ENCODE measurements at places on chromosomes 16 and 17. TPM values are rescaled to one million over a fixed set of nuclear protein-coding genes. Genes with fewer than 3 reads are reported as not detected.
A peak's percentile ranks its signal among the peaks of the same experiment; 100 is the strongest.

DNA sequence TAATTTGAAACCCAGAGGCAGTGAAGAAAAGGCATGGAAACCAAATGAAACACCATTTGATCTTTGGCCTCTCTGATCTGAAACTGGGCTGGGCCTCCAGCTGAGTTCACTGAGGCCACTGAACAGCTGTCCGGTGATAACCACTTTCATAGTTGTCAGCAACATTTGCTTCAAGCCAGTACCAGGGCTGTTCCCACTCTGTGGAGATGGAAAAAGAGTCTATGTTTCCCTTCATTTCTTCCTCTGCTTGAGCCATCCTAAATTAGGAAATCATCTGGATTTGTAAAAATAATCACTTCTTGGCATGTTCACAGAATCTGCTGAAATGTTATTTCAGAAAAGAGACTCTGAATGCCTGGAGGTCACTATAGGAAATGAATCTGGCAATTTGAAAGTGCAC is 119.3 kb downstream of the STX8 start:
- peaks cover 9% of the 10 kb centered on the region for H3K4me1 ChIP-seq
- no peaks in the 10 kb centered on the region for H3K27me3 ChIP-seq
- no peak overlapping the region for H3K4me3 ChIP-seq
- DNase-seq = no peak

DNA sequence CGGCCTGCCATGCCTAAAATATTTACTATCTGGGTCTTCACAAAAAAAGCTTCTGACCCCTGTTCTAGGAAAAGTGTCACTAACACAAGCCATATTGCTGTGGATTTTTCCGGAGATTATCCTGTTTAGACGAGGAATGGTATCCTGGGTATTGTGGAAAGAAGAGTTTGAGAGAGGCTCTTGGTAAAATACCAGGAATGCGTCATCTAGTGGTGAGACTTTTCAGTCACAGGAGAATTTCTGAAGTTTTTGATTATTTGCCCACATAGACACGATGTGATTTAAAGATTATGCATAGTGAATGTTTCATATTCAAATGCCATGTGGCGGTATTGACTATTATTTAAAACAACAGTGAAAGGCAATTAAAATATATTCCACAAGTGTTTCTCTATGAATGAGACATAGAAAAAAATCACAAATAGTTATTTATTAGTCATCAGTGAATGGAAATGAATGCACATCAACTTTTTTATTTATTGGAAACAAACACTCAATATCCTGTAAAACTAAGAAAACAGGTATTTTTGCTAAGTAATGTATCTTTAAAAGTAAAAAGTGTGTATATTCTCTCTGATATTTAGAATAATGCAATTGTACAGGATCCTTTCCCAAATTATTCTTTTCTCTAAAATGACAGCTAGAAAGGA is 7.8 kb downstream of the KRT28 start:
- H3K4me1 ChIP-seq = no peaks in the 10 kb centered on the region
- H3K27ac ChIP-seq = no peak overlapping the region
- peaks cover 18% of the 10 kb centered on the region for H3K27me3 ChIP-seq

FBXL19 gene
- 46.4 TPM for total RNA-seq

- no peaks in the 10 kb centered on the region for H3K36me3 ChIP-seq
- H3K27ac ChIP-seq = no peak overlapping the region
- H3K4me1 ChIP-seq = peaks cover 13% of the 10 kb centered on the region
- DNase-seq = no peak
These were observed 47.8 kb downstream of the MEOX1 start for GRCh38 chr17:43613917-43614316.

- no peaks in the 10 kb centered on the region for H3K27me3 ChIP-seq
- peaks cover 3% of the 10 kb centered on the region for H3K36me3 ChIP-seq
- DNase-seq = no peak
- H3K4me1 ChIP-seq = no peaks in the 10 kb centered on the region
- H3K4me3 ChIP-seq = no peak overlapping the region
These were observed 112.5 kb upstream of the CHMP6 start for GRCh38 chr17:80878876-80879722.

DNA sequence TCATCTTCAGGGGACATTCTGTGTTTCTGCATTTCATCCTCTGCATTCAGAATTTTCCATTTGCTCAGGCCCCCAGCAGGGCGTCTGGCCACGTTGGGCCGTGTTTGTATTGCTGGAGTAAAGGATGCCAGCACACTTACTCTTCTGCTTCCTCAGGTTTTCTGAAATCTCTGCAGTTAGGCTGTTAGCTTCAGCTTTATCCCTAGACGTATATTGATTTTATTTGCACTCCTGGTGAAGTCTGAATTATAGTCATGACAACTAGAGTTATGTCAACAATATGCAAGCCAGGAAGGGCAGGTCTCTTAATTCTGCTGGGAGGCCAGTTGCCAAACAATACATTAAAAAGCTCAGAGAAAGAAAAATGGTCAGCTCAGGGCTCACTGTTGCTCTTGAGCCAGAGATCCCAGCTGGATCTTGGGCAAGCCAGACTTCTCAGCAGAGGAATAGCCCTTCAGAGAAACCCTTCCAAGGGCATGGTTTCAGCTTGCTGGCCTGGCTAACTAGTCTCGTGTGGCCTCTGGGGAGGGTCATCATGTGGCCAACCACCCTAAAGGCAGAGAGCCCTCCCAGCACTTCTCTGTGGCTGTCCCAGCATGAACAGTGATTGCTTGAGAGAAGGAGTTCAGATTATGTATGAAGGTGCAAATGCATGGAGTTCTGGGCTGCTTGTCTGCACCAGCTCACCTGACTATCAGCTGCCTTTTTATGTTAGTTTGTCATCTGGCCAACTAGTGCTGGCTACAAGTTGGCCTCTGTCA is 110.2 kb upstream of the CACNG5 start:
- peaks cover 30% of the 10 kb centered on the region for H3K4me1 ChIP-seq
- no peak for DNase-seq
- H3K27me3 ChIP-seq = no peaks in the 10 kb centered on the region
- H3K36me3 ChIP-seq = no peaks in the 10 kb centered on the region

DNA sequence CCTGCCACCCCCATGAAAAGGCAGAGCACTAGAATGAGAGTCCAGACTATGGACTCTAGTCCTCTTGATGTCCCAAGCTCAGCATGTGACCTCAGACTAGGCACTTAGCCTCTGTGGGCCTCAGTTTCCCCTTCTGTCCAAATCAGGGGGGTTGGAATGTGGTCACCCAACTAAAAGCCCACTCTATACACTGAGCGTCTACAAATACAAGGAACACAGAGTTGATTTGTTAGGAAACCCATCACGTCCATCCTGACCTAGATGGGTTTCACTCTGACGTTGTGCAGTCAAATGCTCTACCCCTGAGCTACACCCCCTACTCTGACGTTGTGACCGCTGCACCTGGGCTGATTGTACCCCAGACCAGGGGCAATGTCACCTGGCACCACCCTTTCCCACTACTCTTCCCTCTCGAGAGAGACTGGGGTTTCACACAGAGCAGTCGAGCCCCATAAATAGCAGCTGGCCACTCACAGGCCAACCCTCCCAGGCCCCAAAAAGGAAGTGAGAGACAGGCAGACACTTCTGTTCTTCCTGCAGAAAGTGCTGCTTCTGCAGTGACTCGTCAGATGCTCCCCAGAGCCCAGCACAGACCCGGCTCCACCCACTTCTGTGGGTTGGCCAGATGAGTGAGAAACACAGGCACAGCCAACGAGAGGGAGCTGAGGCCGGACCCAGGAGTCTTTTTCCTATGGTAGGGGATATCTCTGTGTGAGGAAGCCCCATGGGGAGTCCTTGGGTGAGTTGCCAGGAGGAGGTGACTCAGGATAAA is 16.1 kb upstream of the TNFRSF13B start:
- no peaks in the 10 kb centered on the region for H3K36me3 ChIP-seq
- H3K27me3 ChIP-seq = peaks cover 10% of the 10 kb centered on the region
- H3K4me3 ChIP-seq = no peak overlapping the region
- H3K27ac ChIP-seq = no peak overlapping the region
- no peak for DNase-seq

DNA sequence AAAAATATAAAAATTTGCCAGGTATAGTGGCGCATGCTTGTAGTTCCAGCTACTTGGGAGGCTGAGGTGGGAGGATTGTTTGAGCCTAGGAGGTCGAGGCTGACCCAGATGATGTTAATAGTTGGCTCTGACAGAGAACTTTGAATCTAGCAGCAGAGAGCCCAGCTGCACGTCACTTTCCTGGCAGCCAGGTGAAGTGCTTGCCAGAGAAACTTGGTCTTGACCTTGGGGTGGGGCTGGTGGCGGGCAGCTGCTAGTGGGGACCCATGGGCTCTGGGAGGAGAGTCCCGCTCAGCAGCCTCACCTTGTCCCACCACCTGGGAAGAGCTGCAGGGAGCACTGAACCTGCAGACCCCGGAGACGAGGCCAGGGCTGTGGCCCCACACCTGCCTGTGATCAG is 3.1 kb upstream of the C16orf74 start:
- no peaks in the 10 kb centered on the region for H3K36me3 ChIP-seq
- H3K4me1 ChIP-seq = peaks cover 12% of the 10 kb centered on the region
- DNase-seq = no peak
- no peak overlapping the region for H3K4me3 ChIP-seq
- no peak overlapping the region for H3K27ac ChIP-seq
- peaks cover 40% of the 10 kb centered on the region for H3K27me3 ChIP-seq

GRCh38 chr17:17935321-17936271 is 36.6 kb downstream of the TOM1L2 start:
- H3K4me3 ChIP-seq = no peak overlapping the region
- H3K27ac ChIP-seq = peak overlapping the region; percentile 85
- DNase-seq = no peak
- peaks cover 74% of the 10 kb centered on the region for H3K4me1 ChIP-seq
- H3K27me3 ChIP-seq = no peaks in the 10 kb centered on the region

DNA sequence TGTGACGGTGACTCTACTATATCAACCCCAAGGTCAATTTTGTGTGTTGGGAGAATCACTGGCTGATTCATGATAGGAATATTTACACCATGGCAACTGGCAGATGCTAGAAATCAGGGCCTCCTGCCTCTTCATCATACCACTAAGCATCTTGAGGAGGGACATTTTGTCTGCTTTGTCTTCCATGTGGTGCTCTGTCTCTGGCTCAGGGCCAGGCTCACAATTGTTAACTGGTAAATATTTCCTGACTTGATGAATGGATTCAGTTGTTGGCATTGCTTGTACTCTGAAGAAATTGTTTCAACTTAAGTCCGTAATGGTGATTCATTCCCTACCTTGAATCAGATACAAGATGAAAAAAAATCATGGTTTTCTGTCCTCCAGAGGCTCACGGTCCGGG is 292.7 kb downstream of the HAPSTR1 start:
- no peaks in the 10 kb centered on the region for H3K36me3 ChIP-seq
- H3K27ac ChIP-seq = no peak overlapping the region
- no peaks in the 10 kb centered on the region for H3K4me1 ChIP-seq
- peaks cover 22% of the 10 kb centered on the region for H3K27me3 ChIP-seq

TLCD2 gene
- 4.3 TPM for total RNA-seq

GRCh38 chr16:79698341-79698753 is 97.8 kb upstream of the MAF start:
- no peaks in the 10 kb centered on the region for H3K36me3 ChIP-seq
- no peak overlapping the region for H3K27ac ChIP-seq
- H3K4me1 ChIP-seq = no peaks in the 10 kb centered on the region
- H3K27me3 ChIP-seq = no peaks in the 10 kb centered on the region
- H3K4me3 ChIP-seq = no peak overlapping the region

- H3K4me1 ChIP-seq = peaks cover 11% of the 10 kb centered on the region
- no peaks in the 10 kb centered on the region for H3K36me3 ChIP-seq
- H3K27ac ChIP-seq = no peak overlapping the region
- DNase-seq = no peak
These were observed 23.6 kb downstream of the BAHCC1 start for GRCh38 chr17:81418710-81419318.

CDRT15 gene
- not detected for total RNA-seq

COPS3 gene
- 59.0 TPM for total RNA-seq

GRCh38 chr16:4461250-4462085 is 13.0 kb downstream of the NMRAL1 start:
- DNase-seq = no peak
- peaks cover 7% of the 10 kb centered on the region for H3K36me3 ChIP-seq
- no peak overlapping the region for H3K4me3 ChIP-seq
- H3K4me1 ChIP-seq = peaks cover 4% of the 10 kb centered on the region
- no peak overlapping the region for H3K27ac ChIP-seq
- no peaks in the 10 kb centered on the region for H3K27me3 ChIP-seq

DNA sequence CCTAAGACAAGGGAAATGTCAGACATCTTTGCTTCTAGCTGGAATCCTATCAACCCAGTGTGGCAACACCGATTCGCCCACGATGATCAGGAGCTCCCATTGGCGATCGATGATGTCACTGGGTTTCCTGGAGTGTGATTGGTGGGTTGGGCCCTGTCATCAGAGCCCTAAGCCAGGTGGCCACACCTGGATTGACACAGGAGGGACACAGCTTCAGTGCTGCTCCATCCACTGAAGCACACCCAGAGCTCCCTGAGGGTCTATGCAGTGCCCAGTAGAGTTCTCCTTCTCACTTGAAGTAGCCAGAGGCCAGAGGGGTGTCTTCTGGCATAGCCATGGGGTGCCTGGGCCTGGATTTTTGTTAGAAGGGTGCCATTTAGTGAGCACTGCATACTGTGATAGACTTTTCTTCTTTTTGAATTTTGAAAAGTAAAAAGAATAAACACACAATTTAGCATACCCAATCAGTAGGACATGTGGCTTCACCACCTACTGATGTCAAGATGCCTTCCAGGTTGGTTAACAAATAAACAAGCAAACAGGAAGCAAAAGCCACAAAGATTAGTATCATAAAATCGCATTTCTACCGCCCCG is 77.6 kb downstream of the CMIP start:
- H3K27me3 ChIP-seq = no peaks in the 10 kb centered on the region
- no peak overlapping the region for H3K4me3 ChIP-seq
- no peak overlapping the region for H3K27ac ChIP-seq

FAM171A2 gene
- 34.7 TPM for total RNA-seq

Data from type B pancreatic cell (in vitro differentiated cells).